Astrocyte of the spinal cord (primary cell): ENCODE measurements at places on chromosomes 16 and 17.

- DNase-seq: peak; percentile 60
Observed at GRCh38 chr16:21088646-21089538, 61.8 kb downstream of the DNAH3 start.

DNA sequence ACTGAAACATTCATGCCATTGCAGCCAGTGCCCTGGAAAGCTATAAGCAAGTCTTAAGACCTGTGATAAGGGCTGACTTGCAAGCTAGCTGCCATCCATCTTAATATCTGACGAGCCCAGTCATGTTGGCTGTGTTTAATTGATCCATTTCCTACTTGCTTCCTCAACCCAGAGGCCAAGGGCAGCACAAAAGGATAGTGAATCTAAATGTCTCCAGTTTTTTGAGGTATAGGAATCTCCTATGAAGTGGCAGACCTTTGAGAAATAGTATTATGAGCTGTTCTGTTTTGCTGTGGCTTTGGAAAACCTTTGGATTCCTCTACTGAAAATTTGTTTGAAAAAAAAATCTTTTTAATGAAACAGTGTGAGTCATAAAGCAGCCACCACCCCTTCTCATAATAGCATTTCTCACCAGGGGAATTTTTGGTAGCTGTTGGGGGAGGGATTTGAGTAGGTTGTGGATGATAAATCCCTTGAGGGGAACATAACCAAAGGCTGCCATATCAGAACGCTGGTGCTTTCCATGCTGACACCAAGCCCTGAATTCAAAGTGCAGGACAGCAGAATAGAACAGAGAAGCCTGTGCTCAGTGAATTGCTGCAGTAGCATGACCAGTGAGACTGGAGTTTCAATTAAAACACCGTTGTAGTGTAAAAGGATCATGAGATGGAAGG lies 12.9 kb downstream of the ZNRF1 start:
- DNase-seq: peak; percentile 92

GRCh38 chr17:17380145-17380925 lies 77.2 kb downstream of the NT5M start:
- no peak for DNase-seq

DNA sequence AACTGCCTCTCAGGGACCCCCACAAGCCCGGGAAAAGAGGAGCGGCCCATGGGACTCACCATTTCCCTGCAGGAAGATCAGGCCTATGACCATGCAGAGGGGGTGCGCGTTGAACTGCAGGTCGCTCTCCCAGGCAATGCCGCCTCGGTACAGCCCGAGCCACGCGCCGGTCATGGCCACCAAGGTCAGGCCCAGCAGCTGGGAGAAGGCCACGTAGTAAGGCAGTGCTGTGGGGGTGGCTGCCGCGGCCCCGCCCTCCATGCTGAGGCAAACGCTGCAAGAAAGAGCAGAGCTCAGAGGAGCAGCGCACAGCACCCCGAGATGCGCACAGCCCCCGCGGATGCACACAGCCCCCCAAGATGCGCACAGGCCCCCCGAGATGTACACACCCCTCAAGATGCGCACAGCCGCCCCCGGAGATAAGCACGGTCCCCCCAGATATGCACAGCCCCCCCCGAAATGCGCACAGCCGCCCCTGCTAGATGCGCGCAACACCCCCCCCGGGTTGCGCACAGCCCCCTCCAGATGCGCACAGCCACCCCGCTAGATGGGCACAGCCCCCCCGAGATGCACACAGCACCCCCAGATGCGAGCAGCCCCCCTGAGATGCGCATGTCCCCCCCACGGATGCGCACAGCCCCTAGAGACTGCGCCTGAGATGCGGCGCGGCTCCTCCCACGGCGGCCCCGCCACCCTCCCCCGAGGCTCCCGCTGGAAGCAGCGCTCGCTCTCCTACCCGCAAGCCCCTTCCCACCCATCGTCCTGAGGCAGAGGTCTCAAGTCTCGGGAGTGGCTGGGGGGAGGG lies 8.6 kb downstream of the CYB561 start:
- no peak for DNase-seq
